HTR-8/SVneo (cell line): ENCODE measurements at places on chromosomes 2 and 18.

GRCh38 chr2:178250429-178250828, 56.1 kb downstream of the OSBPL6 start:
- no peak for DNase-seq

DNA sequence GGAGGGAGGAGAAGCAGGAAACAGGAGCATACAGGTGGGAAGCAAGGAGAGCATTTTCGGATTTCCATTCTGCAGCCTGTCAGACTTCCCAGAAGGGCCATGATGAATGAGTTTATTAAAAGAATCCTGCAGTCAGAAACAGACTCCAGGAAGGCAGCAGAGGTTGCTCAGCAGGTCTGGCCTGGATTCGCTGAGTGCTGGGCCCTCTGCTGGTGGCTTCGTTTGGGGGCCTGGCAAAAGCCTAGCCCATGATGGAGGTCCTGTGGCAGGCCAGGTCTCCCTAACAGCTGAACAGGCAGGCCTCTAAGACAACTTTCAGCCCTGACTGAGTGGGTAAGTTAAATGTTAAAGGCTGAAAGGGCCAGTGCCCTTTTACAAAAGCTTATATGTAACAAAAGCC, 108.2 kb upstream of the CAPN13 start:
- no peak for DNase-seq

GRCh38 chr2:59585655-59586054, 967.8 kb downstream of the BCL11A start:
- no peak for DNase-seq

- DNase-seq, result no peak
Measured at GRCh38 chr18:26495287-26495686, 53.1 kb downstream of the KCTD1 start.

DNA sequence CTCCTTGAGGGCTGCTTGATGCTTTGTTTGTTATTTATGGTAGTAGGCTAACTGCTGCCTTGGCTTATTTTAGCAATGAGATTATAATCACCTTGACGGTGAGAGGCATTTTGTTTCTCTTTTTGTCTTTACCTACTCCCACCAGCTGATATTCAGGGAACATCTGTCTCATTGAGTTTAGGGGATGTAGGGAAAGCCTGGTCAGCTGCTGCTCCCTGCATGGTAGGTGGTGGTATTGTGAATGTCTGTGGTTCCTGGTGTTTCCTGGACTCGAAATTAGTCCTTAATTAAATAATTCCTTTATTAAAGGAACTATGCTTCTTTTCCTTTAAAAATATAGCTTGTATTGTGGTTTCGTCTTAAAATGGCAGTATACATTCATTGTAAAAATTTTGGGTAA, 77.8 kb downstream of the ADAM23 start:
- DNase-seq, result no peak

- DNase-seq, result no peak
Measured at GRCh38 chr2:111185361-111186022, 64.8 kb downstream of the BCL2L11 start.

GRCh38 chr2:215548714-215549113, 112.8 kb upstream of the FN1 start:
- DNase-seq, result no peak

DNA sequence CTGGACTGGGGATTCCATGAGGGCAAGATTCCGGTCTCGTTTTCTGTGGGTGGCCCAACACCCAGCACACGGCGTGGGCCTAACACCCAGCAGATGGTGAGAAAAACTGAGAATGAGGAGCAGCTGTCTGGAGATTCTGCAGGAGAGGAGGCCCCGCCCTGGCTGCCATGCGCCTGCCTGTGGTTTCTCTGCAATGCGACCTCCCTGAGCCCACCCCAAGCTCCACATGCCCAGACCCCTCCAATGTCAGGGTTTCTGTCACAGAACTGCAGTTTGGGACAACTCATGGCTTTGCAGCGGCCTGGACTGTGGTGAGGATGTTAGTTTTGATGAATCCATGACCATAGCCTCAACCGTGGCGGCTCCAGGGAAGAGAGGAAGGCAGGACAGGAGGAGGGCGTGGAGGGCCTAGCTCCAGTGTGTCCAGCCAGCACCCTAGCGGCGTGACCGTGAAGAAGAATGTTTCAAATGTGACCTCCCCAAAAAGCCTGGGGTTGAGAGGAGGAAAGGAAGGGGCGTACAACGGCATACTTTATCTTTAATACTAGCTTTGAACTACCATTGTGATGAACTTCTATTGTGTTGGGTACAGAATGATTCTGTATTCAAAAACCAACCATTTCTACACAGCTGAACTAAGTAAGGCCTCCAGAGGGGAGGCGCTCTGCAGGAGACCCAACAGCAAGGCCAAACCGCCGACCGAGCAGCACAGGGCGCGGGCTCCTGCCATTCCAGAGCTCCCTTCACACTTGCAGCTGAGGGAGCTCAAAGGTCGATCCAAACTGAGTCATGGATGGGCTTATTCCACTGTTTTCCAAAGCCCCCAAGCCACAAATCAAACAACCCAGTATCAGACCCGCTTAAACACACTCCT, 3.4 kb downstream of the PXDN start:
- DNase-seq, result no peak

GRCh38 chr2:72951303-72952095, 34.2 kb downstream of the EMX1 start:
- no peak for DNase-seq

DNA sequence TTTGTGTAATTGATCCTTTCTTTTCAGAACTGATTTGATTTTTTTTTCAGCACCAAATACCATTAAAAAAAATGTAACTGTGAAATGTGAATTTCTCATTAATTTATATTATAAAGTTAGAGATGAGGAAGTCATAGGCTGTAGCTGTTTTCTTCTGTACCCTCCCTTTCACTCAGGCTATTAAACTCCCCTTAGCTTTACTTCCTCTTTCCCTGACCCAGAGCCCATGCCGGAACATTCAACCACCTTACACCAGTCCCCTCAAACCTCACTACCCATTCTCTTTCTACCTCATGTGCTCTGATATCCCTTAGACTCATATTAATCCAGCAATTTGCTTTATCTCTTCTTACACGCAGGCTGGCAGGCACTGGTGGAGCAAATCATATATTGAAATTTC, 12.4 kb downstream of the GALNT5 start:
- no peak for DNase-seq

DNA sequence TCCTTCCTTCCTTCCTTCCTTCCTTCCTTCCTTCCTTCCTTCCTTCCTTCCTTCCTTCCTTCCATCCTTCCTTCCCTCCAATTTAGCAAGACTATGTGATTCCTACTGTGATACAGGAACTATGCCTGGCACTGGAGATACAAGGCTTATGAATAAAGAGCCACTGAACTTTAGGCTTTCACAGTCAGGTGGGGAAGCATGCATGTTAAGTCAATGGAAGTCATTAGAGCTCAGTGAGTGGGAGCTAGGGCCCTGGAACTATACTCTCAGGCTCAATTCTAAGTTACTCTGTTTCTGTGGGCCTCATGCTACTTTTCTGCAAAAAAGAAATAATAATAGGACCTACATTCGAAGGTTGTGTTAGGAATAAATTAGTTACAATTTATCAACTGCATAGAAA, 527.6 kb upstream of the ZEB2 start:
- no peak for DNase-seq

DNA sequence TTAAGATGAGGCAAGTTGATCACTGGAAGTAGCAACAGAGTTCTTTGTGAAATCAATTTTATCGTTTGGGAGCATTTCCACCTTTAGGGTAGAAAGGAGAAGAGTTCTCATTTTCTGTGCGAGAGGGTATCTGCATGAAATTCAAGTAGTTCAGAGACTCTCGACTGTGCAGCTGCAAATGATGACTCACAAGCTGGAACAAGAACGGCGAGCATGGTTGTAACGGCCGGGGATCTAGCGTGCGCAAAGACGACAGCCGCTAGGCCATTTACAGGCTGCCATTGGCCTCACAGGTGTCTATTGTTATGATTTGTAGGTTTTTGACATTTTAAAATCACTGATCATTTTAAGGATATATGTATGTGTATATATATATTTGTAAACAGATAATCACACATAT, 5.2 kb downstream of the KLHL29 start:
- no peak for DNase-seq

GRCh38 chr2:7648221-7648795, 731.1 kb downstream of the RNF144A start:
- DNase-seq, result no peak
